ENCODE measurements at places on chromosomes 1 and 21.

- no peak for DNase-seq
Observed at GRCh38 chr1:203178821-203179666, 3.4 kb upstream of the MYBPH start.

- no peak for DNase-seq
Observed at GRCh38 chr21:41130883-41131282, 37.1 kb upstream of the BACE2 start.

GRCh38 chr1:15718199-15718601 lies 17.9 kb upstream of the SLC25A34 start:
- no peak for DNase-seq

DNA sequence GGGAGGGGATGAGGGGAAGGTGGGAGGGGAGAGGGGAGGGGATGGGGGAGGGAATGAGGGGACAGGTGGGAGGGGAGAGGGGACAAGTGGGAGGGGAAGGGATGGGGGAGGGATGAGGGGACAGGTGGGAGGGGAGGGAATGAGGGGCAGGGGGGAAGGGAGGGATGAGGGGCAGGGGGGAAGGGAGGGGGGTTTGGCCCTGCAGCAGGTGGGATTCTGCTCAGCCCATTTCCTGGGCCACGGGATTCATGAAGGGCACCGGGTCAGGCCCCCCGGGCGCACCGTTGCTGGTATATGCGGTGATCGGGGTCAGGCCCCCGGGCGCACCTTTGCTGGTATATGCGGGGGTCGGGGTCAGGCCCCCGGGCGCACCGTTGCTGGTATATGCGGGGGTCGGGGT lies 15.1 kb upstream of the SAMD11 start:
- no peak for DNase-seq

GRCh38 chr21:41771625-41771945 lies 4.7 kb upstream of the RIPK4 start:
- no peak for DNase-seq

DNA sequence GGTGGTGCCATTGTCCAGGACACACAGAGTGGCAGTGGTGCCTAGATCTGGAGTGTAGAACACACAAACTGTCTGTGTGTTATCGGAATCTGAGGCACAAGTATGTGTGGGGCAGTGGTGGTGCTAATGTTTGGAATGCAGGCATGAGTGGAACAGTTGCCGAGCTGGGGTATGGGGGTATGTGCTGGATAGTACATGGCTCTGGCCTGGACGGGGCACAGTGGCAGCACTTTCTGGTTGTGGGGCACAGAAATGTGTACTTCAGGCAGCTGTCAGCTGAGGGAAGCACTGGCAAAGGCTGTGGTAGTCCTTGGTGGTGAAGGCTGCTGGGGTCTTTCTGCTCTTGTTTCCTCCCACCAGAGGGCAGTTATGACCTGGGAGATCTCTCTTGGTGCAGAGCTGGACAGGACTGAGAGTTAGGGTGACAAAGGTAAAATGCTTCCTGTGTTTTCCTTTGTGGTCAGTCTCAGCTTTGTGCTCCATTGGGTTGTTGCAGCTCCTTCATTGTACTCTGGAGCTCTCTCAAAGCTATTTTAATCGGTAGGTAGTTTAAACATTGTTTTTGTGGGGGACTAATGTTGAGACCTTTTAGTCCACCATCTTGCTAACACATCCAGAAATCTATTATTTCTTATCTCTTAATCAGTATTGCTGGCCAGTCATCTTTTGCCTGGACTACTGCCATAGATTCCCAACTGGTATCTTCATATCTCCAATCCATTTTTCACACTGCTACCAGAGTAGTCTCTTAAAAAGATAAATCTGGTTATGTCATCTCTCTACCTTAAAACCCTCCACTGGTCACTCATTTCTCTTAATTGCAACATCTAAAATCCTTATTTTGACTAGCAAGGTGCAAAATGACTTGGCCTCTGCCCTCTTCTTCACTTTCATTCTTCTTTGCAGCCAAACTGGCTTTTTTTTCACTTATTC lies 83.9 kb upstream of the NBPF4 start:
- DNase-seq = no peak

- no peak for DNase-seq
Observed at GRCh38 chr1:156812293-156812990, 4.2 kb downstream of the SH2D2A start.
